ENCODE measurements at places on chromosomes 11 and 22.
A peak's percentile ranks its signal among the peaks of the same experiment; 100 is the strongest.

DNA sequence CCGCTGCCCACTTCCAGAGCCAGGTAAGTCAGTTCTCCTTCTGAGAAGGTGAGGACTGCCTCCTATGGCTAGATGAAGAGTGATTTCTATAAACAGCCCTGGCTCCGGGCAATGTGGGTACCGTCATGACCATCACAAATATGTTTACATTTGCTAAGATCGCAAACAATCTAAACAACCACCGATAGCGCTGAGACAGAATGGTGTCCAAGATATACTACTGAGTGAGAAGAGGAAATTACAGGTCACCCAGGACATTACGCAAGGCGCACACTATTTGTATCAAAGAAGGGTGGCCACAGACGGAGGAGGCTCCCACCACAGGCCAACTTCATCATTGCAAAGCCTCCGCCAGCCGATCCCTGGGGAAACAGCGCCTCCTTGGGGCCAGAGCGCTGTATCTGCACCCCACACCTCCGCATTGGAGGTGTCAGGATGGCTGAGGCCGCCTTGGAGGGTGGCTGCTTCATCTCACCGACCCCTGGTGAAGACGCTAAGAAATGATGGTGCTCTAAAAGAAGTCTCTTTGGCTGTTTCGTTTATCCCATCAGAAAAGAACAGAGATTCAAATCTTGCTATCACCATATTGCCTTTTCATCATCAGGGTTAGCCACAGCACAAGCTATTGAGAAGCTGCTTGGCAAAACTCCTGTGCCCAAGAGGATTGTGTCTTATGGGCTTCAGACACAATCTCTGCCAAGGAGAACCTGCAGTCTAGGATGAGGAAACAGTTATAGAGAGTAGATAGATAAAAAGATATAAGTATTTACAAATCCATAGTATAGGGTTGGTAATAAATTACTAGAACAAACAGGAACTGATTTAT lies 12.3 kb upstream of the ASRGL1 start:
- peak; percentile 16 for DNase-seq

GRCh38 chr11:67354075-67355022 lies 1.0 kb upstream of the POLD4 start:
- DNase-seq, result peak; percentile 98

DNA sequence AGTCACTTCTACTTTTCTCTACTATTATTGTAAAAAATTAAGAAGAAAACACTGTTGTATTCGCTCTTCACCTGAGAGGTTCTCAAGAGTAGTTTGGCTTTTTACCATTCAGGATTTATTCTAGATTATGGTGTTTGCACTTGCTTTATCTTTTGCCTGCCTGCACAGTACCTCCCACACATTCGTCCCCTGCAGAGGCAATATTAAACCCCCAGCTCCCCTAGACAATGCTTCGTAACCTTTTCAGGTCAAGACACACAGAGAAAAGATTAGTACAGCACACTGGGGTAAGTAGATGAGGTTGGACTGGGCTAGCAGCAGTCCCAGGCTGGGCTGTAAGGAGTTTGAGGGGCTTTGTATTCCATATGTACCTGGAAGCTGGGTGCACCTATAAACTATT lies 62.4 kb downstream of the TNRC6B start:
- no peak for DNase-seq

DNA sequence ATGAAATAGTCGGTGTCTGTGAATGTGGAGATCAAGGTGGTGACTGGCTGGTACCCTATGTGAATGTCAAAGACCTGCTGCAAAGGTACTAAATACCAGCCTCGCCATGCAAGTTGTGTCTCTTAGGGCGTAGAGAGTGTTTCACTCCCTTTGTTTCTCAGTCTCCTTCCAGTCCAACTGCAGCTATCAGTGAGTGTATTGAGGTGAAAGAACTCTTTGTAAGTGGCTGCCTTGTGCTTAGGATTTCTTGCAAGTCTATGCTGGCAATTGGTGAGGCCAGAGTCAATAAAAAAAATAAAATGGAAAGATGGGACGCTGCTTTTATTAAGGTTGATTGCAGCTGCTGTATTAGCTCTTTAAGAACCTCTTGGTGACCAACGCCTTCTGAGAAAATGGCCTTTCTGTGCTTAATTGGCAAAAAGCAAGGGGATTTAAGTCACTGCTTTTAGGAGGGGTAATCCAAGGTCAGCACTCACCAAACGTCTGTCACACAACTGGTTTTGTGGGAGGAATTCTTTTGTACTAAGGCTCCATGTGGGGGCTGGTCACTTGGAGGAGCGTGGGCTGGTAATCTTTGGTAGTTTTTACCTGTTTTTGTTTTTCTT lies 95.1 kb downstream of the PARVA start:
- DNase-seq, result no peak

DNA sequence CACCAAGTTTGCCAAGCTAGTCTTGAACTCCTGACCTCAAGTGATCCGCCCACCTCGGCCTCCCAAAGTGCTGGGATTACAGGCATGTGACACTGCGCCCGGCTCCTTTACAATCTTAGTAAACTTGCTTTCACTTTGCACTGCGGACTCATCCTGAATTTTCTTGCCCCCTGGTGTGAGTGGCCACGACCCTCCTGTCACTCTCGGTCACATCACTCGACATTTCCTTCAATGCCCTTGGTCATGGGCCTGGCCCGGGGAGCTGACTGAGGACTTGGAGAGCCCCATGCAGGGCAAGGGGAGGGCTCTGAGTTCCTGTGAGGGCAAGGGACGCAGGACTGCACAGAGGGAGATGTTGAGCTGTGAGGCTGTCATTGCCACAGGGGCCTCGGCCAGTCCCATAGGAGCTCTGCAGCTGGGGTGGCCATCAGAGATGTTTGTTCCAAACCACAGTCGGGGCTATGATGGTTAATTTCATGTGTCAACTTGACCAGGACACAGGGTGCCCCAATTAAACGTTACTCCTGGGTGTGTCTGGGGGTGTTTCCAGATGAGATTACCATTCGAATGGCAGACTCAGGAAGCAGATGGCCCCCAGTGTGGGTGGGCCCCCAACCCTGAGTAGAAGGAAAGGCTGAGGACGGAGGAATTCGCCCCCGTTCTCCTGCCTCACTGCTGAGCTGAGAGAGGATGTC lies 21.2 kb downstream of the A4GALT start:
- DNase-seq, result no peak

DNA sequence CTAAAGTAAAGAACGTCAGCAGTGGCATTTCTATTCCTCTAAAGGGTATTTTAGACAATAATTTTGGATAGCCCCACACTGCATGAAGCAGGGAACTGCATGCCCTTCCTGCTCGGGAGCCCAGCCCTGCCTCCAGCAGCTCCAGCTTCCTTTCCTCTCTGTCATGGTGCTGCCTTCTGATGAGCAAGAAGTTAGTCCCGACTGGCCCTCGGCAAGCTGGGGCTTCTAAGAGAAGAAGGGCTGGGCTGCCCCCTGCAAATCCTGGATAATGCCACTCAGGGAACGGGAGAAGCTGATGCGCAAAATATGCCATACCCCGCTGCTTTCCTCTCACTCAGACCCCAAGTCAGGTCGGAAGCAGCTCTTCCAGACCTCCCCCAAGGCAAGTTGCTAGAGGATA lies 296.4 kb downstream of the ETS1 start:
- DNase-seq, result no peak
